ENCODE measurements at places on chromosomes 5 and 9.

- DNase-seq: no peak
These were observed 2.5 kb downstream of the C1QTNF3 start for GRCh38 chr5:34040472-34040871.

- DNase-seq: no peak
These were observed 307.3 kb upstream of the KCNN2 start for GRCh38 chr5:114054594-114054993.

DNA sequence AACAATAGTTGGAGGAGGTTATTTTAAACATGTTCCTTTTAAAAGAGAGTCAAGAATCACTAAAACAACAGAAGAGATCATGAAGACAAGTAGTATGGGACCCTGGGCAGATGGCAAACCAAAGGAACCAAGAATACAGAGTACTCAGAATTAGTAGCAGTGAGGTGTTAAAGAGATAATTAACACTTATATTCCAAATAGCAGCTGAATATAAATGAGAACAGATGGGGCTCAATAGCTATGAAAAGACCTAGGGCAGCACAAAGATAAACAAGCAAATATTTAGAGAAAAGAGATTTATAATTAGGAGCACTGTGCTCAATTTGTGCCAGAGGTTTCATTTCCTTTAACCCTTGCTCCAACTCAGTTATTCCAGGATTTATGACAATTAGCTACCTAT is 159.1 kb downstream of the FAM114A2 start:
- no peak for DNase-seq

DNA sequence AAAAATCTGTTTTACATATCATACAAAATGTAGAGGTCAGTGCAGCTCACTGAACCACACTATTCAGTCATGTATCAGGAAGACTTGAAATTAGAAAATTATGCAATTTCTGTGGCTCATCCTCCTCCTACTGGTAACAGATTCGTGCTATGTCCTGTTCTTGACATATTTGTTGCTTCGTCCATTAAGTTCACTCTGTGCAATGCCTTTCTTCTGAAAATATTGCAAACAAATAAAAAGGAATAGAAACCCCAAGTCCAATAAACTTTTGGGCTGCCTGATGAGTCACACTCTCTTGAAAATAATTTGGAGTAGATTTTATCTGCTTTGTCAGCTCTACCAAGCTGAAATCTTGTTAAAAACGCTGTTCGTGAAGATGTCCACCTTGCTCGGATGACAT is 391.2 kb downstream of the RAB3C start:
- no peak for DNase-seq

- DNase-seq: no peak
These were observed 9.0 kb upstream of the FAF2 start for GRCh38 chr5:176438959-176439757.

DNA sequence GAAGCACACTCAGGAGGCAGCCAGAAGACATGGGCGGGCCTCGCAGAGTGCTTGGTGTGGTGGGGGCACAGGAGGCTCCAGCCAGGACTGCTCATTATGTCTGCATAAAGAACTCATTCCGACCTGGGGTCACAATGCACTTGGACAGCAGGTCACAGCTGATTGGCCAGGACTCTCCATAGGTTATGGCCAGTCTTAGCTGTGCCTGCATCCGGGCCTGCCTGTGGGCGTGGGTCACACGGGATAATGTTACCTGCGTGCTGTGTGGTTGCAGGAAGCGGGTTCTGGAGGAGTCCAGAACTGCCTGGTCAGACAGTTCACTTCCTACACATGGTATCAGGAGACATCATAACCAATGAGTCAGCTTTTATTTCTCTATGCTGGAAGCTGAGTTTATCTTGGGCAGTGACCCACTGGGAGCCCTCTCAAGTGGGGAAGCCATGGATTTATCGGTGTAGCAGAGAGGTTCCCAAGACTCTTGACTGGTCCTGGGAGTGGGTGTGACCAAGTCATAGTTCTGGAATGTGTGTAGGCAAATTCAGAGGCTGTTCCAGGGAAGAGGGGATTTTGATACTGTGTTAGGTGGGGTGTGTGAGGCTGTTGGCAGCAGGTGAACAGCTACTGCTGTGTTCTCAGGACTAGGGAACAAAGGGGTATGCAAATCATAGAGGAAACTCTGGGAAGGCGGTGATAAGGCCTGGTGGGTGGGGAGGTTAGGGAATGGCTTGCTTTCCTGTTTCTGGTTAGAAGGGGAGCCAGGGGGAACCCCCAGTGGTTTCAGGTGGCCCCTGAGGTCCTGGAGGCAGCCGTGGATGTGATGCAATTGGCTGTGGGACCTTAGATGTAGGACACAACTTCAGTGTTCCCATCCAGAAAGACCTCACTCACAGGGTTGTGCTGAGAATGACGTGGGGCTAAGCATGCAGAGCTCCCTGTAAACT is 51.3 kb downstream of the ARHGEF37 start:
- no peak for DNase-seq

DNA sequence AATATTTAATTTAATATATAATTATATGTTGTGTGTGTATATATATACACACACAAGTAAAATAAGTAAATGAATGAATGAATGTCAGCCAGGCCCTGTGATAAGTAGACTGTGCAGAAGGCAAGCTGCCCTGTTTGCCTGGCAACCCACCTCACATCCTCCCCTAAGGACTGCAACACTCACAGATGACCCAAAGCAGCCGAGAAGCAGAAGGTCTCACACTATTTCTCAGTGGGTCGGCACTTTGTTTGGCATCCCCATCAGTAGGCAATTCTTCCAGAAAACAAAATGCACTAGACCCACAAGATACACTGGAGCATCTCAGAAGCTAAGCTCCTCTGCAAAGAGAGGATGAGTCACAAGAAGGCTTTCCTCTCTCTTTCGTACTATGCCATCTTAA is 152.1 kb upstream of the GRAMD2B start:
- DNase-seq: no peak

- DNase-seq: no peak
These were observed 757 bp downstream of the SAPCD2 start for GRCh38 chr9:137069508-137070091.

- no peak for DNase-seq
These were observed 126.1 kb upstream of the STC2 start for GRCh38 chr5:173454361-173454735.

- no peak for DNase-seq
These were observed 34.4 kb downstream of the KIF2A start for GRCh38 chr5:62340392-62340791.

DNA sequence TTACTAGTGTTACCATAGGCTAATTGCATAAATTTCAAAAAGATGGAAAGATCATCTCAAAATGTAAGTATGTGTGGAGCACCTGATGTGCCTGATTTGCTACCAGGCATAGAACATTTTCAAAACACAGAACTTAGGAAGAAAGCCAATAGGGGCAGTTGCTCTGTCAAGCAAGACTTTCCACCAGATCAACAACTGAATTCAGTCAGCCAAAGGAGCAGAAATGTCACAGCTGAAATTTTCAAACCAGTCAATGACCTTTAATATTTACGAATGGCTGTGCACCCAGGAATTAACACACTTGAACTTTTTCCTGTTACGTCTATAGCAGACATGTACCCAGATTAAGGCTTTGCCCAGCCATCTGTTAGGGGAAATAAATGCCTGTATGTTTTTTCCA is 452.8 kb upstream of the PTGER4 start:
- DNase-seq: no peak

DNA sequence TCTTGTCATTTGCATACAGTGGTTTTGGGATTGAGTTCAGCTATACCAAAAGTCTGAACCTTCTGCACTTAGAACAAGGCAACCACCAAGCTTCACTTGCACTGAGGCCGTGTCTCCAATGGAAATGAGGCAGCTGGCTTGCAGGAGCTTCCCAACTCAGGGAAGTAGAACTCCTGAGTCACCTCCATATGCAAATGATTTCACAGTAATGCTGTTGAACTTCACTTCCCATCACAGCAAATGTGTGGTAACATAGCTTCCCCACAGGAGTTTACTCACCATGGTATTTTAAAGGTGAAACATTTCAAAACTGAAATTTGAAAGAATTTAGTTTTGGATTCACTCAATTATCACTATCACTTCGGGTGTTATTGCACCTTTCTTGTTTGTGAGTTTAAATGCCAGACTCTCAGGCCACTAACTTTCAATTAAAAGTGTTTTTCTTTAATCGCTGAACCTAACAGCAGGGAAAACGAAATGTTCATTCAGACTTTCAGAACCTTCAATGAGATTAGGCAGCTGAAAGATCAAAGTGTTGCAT is 9.0 kb downstream of the CD274 start:
- no peak for DNase-seq

DNA sequence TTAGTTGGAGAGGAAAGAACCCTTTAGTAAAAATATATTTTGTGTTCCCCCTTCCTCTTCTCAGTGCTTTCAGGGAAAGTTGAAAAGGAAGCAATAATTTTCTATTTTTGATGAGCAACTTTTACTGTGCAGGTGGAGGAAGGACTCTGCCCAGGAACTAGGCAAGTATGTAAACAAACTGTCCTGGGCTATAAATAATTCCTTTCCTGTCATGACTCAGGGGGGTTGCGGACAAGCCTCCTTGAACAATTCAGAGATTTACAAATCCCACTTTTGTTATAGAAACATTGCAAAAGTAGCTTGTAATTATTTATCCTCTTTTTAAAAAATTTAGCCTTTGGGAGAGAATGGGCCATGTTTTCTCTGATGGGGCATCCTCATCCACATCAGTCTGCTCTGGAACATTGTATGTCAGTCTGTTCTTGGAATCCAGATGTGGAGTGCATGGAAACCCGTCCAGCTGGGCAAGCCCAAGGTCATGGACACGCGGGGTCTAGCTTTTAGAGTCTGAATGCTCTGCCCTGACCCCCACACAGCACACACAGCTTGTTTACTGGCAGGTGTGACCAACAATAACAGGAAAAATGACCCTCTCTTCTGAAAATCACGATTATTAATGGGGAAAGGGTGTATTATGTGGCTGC is 127.6 kb downstream of the GADD45G start:
- no peak for DNase-seq

DNA sequence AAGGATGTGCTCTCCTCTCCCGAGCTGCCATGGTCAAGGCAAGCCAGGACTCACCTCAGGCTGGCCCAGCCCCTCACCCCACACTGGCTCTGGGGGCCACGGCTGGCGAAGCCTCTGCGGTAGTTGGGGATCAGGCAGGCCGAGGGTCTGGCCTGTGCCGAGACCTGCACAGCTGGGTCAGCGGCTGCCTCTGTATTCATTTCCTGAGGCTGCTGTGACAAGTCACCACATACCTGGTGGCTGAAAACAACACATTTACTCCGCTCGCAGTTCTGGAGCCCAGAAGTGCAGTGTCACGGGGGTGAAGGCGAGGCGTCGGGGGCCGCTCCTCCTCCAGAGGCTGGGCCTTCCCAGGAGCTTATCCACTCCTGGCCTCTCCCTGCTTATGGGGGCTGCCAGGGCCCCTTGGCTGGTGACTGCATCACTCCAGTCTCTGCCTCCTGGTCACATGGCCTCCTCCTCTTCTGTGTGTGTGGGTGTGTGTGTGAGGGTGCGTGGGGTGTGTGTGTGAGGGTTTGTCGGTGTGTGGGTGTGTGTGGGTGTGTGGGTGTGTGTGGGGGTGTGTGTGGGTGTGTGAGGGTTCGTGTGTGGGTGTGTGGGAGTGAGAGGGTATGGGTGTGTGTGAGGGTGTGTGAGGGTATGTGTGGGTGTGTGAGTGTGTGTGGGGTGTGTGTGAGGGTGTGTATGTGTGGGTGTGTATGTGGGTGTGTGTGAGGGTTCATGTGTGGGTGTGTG is 3.2 kb upstream of the SCGB3A1 start:
- no peak for DNase-seq

DNA sequence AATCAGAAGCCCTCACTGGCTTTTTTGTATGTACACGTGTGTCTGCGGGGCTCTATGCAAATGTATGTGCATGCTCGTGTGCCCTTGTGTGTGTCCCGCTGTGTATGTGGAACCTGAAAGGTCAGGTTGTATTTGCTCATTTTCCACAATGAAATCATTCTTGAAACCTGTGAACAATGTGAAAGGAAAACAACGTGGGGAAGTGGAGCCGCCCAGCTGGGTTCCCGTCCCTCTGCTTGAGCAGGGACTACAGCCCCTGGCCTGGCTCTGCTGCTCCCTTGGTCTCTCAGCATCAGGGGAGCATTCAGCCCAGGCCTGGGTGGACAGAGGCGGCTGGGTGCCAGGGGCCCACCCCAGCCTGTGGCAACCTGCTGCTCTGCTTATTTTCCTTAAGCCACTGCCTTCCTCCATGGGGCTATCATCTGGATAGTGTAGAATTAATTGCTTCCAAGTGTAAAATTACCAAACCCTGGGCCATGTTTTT is 3.0 kb downstream of the ECSCR start:
- DNase-seq: no peak

GRCh38 chr9:131869348-131869747 is 129.5 kb upstream of the RAPGEF1 start:
- DNase-seq: no peak

- no peak for DNase-seq
These were observed 3.6 kb downstream of the PSMB7 start for GRCh38 chr9:124411514-124412227.

DNA sequence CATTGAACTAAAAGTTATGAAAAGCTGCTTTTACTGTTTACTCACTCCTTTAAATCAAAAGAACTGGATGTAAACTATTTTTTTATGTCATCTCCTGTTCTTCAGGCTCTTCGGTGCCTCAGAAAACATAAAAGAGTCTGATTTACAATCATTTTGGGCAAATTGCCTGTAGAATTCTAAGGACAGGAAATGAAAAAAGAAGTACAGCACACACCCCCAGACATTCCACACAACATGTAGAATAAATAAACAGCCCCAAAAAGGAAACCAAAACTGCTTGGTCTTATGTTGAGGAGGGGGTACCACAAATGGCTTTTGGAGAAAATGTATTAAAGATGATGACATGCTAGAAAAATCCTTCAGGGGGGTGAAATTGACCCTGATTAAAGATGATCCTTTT is 57.2 kb downstream of the ITGA1 start:
- DNase-seq: no peak

DNA sequence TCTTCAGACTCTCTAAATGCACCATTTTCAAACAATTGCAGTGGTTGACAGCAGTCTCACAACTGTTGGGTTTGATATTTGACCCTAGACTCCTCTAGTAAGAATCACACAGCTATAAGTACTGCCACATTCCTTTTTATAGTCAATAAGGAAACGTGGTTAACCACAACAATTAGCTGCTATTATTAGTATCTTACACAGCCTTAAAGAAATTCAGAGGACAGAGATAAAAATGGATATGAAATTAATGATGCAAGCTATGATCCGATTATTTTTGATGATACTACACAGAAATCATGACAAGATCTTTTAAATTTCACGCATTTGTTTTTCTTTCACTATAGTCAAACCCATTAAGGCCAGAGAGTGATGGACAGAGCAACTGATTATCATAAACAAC is 288.6 kb upstream of the C9orf72 start:
- no peak for DNase-seq
